Left ventricle myocardium inferior (tissue), 1 donor: ENCODE measurements at places on chromosomes 12 and 14. TPM values are rescaled to one million over a fixed set of nuclear protein-coding genes. Genes with fewer than 3 reads are reported as not detected.

DNA sequence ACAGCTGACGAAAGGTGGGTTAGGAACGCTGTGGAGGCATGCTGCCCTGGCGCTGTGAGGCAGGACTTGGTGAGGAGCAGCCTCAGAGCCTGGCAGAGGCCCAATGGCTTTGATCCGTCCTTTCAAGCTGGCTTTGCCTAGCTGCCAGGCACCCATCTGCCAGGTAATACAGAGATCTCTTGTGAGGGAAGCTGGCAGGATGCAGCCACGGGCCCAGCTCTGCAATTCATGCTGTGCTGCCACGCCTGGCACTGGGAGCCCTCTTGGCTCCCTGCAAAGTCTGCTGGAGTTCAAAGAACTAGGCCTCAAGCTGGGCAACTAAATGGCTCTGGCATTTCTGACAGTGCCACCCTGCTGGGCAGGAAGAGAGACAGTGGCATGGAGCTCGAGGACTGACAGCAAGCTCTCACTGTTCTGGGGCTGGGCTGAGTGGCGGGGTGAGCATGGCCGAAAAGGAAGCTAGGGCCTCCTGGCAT, 18.7 kb downstream of the IQSEC3 start:
- H3K27ac ChIP-seq: no peak overlapping the region
- peaks cover 49% of the 10 kb centered on the region for H3K27me3 ChIP-seq
- H3K4me3 ChIP-seq: no peak overlapping the region

DNA sequence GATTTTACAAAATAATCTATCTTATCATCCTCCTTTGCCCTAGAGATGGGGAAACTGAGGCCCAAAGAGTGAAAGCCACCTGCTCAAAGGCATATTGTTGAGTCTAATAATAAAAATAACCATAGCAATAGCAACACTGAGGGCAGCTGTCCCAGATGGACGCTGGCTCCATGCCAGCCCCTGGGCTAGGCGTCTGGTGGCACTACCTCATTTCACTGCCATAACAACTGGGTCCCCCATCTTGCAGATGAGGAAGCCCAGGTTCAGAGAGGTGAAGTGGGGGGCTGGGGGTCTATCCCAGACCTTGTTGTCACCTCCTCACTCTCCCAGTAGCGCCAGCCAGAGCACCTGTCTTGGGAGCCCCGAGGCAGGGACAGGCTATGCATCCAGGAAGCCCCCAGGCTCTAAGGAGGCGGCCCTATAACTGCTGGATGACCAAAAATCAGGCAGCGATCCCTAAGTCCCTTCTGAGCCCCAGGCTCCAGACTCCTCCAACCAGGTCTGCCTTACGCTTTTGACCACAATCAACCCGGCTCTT, 12.8 kb downstream of the BDKRB2 start:
- no peaks in the 10 kb centered on the region for H3K36me3 ChIP-seq
- H3K4me1 ChIP-seq: no peaks in the 10 kb centered on the region
- H3K27ac ChIP-seq: no peak overlapping the region
- DNase-seq: no peak
- no peak overlapping the region for H3K4me3 ChIP-seq
- H3K27me3 ChIP-seq: peaks cover 60% of the 10 kb centered on the region

- no peak for DNase-seq
- H3K4me1 ChIP-seq: peaks cover 7% of the 10 kb centered on the region
- H3K27me3 ChIP-seq: no peaks in the 10 kb centered on the region
- H3K4me3 ChIP-seq: no peak overlapping the region
- H3K36me3 ChIP-seq: peaks cover 9% of the 10 kb centered on the region
These were observed 88.4 kb downstream of the MYF5 start for GRCh38 chr12:80805106-80805505.

GRCh38 chr14:68308726-68309520, 483.9 kb downstream of the ZFP36L1 start:
- H3K4me1 ChIP-seq: peaks cover 31% of the 10 kb centered on the region
- H3K36me3 ChIP-seq: no peaks in the 10 kb centered on the region
- no peak overlapping the region for H3K4me3 ChIP-seq
- peak overlapping the region; percentile 39 for H3K27ac ChIP-seq
- no peak for DNase-seq
- no peaks in the 10 kb centered on the region for H3K27me3 ChIP-seq

DNA sequence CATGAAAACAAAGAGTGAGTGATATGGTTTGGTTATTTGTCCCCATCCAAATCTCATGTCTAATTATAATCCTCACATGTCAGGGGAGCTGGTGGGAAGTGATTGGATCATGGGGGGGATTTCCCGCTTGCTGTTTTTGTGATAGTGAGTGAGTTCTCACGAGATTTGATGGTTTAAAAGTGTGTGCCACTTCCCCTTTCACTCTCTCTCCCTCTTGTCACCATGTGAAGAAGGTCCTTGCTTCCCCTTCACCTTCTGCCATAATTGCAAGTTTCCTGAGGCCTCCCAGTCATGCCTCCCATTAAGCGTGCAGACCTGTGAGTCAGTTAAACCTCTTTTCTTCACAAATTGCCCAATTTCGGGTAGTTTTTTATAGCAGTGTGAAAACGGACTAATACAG, 2.1 kb upstream of the ATXN7L3B start:
- no peaks in the 10 kb centered on the region for H3K36me3 ChIP-seq
- no peak overlapping the region for H3K27ac ChIP-seq
- no peak for DNase-seq
- no peak overlapping the region for H3K4me3 ChIP-seq

The ERO1A gene
- 14.6 TPM for total RNA-seq

DNA sequence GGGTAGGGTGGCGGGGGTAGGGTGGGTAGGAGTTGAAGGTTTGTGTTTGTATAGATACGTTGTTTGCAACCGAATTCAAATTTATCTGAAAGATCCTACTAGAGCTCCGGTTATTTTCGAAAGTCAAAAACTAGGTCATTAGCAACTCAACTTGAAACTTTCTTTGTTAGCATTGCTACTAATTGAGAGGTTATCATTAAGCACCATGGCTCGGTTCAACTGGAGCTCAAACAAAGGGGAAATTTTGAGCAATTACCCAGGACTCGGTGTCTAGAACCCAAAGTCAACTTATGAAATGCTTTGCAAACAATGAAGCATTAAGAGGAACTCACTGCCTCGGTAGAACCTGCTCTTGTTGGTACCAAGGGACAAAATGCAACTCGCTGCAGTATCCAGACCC, 207.7 kb downstream of the BCAT1 start:
- no peak overlapping the region for H3K4me3 ChIP-seq
- no peak overlapping the region for H3K27ac ChIP-seq
- no peaks in the 10 kb centered on the region for H3K27me3 ChIP-seq
- peaks cover 6% of the 10 kb centered on the region for H3K4me1 ChIP-seq

The ADAM20 gene
- total RNA-seq: 0.27 TPM

- no peak for DNase-seq
- H3K4me1 ChIP-seq: no peaks in the 10 kb centered on the region
- no peaks in the 10 kb centered on the region for H3K36me3 ChIP-seq
- H3K27ac ChIP-seq: no peak overlapping the region
- no peak overlapping the region for H3K4me3 ChIP-seq
These were observed 82.6 kb upstream of the GTF2A1 start for GRCh38 chr14:81303258-81303935.

The VSIG10 gene
- total RNA-seq: 12.1 TPM

- H3K4me3 ChIP-seq: no peak overlapping the region
- H3K4me1 ChIP-seq: no peaks in the 10 kb centered on the region
These were observed 136.0 kb downstream of the BCL11B start for GRCh38 chr14:99136047-99136400.

GRCh38 chr12:68673788-68674187, 13.0 kb upstream of the NUP107 start:
- no peaks in the 10 kb centered on the region for H3K27me3 ChIP-seq
- H3K4me1 ChIP-seq: no peaks in the 10 kb centered on the region
- DNase-seq: no peak
- H3K27ac ChIP-seq: no peak overlapping the region
- no peak overlapping the region for H3K4me3 ChIP-seq

The SIX1 gene
- total RNA-seq: not detected

DNA sequence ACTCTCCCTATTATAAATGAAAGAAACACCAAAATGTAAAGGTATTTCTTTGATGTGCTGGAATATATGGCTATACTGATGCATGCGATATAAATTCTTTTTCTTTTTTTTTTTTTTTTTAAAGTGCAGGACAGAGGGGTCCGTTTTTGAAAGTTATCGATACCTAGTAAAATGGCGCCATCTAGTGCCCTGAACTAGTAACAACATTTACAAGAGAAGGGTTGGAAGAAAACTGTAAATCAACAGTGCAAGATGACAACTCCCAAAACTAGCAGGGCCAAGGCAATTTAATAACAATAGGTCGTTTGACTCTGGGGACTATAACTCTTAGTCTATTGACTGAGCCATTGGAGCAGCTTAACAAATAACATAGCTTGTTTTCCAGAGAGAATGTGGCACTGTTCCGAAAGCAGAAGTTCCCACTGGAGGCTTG, 137.7 kb downstream of the SPTSSA start:
- H3K4me1 ChIP-seq: no peaks in the 10 kb centered on the region
- H3K27ac ChIP-seq: no peak overlapping the region
- H3K4me3 ChIP-seq: no peak overlapping the region
- DNase-seq: no peak

- no peaks in the 10 kb centered on the region for H3K36me3 ChIP-seq
- no peaks in the 10 kb centered on the region for H3K27me3 ChIP-seq
- H3K4me3 ChIP-seq: no peak overlapping the region
- no peak for DNase-seq
- H3K27ac ChIP-seq: peak overlapping the region; percentile 29
These were observed 311.4 kb downstream of the RGS6 start for GRCh38 chr14:72243309-72244293.

The SDR9C7 gene
- not detected for total RNA-seq

The SLC6A15 gene
- total RNA-seq: not detected

- no peaks in the 10 kb centered on the region for H3K27me3 ChIP-seq
- H3K4me3 ChIP-seq: no peak overlapping the region
- H3K36me3 ChIP-seq: no peaks in the 10 kb centered on the region
- peaks cover 64% of the 10 kb centered on the region for H3K4me1 ChIP-seq
These were observed 63.1 kb downstream of the ARL6IP4 start for GRCh38 chr12:123043536-123044001.

DNA sequence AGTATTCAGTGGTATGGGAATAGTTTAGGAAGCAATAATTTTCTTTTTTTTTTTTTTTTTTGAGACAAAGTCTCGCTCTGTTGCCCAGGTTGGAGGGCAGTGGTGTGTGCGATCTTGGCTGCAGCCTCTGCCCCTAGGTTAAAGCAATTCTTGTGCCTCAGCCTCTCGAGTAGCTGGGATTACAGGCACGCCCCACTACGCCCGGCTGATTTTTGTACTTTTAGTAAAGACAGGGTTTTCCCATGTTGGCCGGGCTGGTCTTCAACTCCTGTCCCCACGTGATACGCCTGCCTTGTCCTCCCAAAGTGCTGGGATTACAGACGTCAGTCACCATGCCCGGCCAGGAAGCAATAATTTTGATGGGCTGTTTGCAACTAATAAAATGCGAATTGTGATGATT, 62.1 kb downstream of the ATG14 start:
- H3K27me3 ChIP-seq: no peaks in the 10 kb centered on the region
- H3K36me3 ChIP-seq: peaks cover 27% of the 10 kb centered on the region
- DNase-seq: no peak
- H3K27ac ChIP-seq: no peak overlapping the region
- H3K4me1 ChIP-seq: peaks cover 45% of the 10 kb centered on the region

DNA sequence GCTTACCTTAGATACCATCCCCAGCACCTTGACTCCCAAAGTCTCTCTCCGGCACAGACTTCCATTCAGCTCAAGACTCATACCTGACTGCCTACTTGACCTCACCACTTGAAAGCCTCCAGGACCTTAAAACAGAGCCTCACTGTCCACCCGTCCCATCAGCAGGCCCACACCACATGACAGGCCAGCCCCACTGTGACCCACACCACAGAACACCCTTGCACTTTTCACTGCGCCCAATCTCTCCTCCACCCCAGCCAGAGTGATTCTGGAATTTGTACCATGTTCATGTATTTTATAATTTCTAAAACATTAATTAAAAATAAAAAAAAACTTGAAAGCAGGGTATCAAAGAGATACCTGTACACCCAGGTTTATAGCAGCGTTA, 28.0 kb upstream of the PLEKHG6 start:
- DNase-seq: no peak
- no peak overlapping the region for H3K27ac ChIP-seq
- H3K4me1 ChIP-seq: peaks cover 36% of the 10 kb centered on the region
- H3K36me3 ChIP-seq: no peaks in the 10 kb centered on the region

DNA sequence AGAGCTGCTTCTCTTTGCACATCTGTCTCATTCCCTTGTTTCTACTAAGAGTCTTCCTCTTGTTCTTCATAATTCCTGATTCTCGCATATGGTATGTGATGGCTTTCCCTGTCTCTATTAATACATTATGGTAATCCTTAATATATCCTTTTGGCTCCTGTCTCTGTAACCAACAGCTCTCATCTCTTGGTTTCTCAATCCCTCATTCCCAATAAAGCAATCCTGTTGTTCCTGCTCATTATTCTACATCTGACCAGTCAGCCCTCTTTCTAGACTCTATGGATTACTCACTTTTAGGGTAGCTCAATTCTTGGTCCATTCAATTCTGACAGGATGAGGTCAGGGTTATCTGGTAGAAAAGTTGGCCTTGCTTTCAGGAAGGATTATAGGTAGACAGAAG, 349.9 kb downstream of the LRIG3 start:
- no peaks in the 10 kb centered on the region for H3K4me1 ChIP-seq
- no peak for DNase-seq
- H3K27me3 ChIP-seq: no peaks in the 10 kb centered on the region

DNA sequence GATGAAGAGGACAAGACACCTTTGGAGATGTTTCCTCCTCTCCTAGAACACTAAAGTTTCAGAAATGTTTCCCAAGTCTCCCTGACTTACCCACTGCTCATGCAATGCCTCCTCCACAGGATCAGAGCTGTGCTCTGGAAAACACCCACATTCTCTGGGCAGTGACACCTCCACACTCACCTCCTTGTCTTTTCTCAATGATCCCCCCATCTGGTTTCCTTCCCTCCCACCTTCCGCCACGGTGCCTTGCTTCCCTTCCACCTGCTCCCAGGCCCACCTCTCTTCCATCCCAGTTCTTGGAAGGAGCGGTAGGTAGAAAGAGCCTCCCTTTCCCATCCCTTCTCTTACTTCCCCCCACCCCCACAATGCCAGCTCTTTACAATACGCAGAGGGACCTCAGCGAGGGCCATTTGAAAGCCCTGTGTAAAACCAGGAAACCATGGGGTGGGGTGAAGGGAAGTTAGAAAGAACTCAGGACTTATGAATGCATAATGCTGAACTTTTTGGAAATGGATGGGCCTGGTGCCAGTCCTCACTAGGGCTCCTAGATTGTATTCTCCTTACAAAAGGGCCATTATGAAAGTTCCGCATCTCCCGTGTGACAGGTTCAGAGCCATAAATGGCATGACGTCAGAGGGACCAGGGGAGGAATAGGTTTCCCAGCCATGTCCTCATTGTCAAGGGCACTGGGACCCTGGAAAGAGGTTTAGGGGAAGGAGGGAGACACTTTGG, 12.8 kb downstream of the FBLN5 start:
- H3K4me1 ChIP-seq: peaks cover 24% of the 10 kb centered on the region
- peaks cover 6% of the 10 kb centered on the region for H3K36me3 ChIP-seq
- H3K27ac ChIP-seq: peak overlapping the region; percentile 55
- H3K4me3 ChIP-seq: no peak overlapping the region
- no peak for DNase-seq
